ENCODE measurements at places on chromosomes 3 and 15.

DNA sequence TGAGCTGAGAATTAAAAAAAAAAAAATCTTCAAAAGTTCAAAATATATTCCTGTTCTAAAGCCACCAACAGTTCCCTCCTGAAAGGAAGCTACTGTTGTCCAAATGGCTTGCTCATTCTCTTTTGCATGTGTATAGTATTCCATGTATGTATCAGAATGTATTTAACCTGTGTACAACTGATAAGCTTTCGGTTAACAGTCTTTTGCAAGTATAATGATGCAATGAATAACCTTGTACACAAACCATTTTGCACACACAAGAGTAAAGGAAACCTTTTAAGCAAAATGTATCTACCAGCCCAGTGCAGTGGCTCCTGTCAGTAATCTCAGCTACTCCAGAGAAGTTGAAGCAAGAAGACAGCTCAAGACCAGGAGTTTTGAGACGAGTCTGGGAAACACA, 32.6 kb downstream of the TOPBP1 start:
- no peak for DNase-seq

- DNase-seq, result no peak
These were observed 2.4 kb downstream of the TSC22D2 start for GRCh38 chr3:150410311-150411105.

DNA sequence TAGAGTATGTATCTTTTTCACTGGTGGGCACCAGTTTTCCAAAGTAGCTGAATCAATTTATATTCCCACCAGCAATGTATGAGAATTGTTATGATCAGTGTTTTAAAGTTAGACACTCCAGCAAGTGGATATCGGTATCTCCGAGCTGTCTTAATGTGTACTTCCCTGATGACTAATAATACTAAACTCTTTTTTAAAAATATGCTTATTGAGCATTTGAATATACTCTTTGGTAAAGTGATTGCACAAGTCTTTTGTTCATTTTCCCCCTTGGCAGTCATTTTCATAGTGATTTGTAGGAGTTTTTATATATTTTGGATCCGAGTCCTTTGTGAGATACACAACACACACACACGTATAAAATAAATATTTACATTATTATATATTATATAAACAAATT, 12.5 kb upstream of the FEM1B start:
- no peak for DNase-seq

DNA sequence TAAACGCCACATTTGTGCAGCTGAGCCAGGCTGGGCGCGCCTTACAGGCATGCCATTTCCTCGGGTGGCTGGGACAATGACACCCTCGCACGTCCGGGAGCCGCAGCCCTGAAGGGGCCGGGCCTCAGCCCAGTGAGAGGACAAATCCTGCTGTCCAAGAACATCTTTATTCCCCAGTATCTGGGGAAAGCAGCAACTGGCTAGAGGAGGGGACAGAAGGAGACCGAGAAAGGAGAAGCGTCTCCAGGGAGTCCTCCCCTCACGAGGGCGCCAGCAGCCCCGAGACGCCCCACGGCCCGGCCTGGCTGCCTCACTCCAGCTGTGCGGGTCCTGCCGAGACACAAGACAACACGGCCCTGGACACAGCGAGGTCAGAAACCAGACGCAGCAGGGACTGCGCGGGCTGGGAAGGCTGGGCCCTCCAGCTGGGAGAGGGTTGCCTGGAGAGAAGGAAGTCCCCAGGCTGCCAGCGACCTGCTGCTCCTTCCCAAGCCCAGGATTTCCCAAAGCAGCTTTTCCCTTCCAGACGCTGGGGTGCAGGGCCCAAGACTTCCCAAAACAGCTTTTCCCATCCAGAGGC, 130.2 kb downstream of the CHSY1 start:
- peak; percentile 95 for DNase-seq

DNA sequence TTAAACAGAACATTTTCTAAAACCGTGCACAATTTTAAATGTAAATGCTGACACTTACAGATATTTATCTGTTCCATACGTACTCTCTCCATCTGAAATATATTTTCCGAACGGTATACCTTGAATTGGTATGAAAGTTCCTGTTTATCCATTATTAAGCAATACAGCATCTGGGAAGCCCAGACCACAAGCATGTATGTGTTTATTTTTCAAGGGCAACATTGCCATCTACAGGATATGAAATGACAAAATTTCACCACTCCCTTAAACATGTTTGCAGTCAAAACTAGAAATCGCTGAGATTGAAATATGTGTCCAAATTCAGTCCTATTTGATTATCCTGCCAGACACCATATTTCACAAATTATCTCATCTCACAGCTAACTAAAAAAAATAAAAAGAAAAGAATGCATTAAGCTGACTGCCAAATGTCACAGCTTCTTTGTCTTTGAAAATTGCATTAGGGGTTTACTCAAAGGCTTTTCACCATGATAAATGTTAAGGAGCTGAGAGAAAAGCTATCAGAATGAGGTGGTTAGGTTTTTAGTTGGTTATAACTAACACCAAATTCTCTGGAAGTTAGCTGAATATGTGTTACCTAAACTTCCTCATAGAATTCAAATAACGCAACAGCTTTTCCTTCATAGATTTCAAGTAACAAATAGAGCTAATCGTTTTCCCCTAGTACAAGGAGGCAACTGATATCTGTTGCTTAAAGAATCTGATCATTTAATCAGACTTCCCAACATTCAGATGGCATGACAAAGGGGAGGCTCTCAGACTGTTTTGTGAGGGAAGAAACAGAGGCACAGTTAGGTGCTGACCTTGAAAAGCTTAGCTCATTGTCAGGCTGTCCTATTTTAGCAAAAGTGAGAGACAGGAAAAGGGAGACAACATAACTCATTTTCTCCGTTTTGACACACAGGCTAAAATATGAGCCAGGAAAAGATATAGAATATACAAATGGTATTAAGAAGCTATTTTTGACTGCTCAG, 533.1 kb downstream of the TBL1XR1 start:
- no peak for DNase-seq

- DNase-seq, result no peak
These were observed 193.9 kb downstream of the DTWD1 start for GRCh38 chr15:49814709-49815108.

DNA sequence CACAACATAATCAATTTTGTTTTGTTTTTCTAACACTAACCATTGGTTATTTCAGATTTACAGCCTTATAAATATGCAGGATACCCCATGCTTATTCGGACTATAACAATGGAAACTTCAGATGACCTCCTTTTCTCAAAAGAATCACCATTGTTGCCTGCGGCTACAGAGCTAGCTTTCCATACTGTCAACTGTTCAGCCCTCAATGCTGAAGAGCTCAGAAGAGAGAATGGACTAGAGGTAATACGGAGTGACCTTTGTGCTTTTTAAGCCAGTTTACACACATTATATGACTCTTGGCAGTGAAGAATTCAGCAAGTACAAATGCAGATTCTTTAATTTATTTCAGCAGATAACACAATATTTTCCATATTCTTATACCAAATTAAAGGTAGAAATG, 81.8 kb downstream of the DNAJC13 start:
- no peak for DNase-seq

GRCh38 chr3:69745505-69745904, 6.2 kb downstream of the MITF start:
- DNase-seq, result no peak
